GM12892 (cell line): ENCODE measurements at places on chromosomes 16 and 17.

DNA sequence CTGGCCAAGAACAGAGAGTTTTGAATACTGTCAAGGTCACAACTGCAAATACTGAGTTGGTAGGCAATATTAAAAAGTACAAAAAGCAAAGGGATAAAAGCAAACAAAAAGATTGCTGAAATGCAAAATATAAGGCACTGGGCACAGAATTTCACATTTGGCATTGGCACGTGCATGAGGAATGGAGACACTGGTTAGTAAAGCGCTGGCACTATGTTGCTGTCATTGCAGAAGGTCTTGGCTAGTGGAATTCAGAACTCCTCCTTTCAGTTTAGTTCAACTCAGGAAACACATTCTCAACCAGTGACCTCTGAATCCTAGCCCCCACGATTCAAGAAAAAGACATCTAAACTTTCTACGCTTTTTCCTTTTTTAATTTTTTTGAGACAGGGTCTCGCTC is 111.8 kb upstream of the PSMD7 start:
- DNase-seq = no peak

- DNase-seq = no peak
These were observed 17.2 kb upstream of the ALOX15 start for GRCh38 chr17:4658478-4659305.

- DNase-seq = no peak
These were observed 85.8 kb downstream of the HIC1 start for GRCh38 chr17:2140683-2141082.

- no peak for DNase-seq
These were observed 31.9 kb downstream of the PDIA2 start for GRCh38 chr16:314795-315299.

DNA sequence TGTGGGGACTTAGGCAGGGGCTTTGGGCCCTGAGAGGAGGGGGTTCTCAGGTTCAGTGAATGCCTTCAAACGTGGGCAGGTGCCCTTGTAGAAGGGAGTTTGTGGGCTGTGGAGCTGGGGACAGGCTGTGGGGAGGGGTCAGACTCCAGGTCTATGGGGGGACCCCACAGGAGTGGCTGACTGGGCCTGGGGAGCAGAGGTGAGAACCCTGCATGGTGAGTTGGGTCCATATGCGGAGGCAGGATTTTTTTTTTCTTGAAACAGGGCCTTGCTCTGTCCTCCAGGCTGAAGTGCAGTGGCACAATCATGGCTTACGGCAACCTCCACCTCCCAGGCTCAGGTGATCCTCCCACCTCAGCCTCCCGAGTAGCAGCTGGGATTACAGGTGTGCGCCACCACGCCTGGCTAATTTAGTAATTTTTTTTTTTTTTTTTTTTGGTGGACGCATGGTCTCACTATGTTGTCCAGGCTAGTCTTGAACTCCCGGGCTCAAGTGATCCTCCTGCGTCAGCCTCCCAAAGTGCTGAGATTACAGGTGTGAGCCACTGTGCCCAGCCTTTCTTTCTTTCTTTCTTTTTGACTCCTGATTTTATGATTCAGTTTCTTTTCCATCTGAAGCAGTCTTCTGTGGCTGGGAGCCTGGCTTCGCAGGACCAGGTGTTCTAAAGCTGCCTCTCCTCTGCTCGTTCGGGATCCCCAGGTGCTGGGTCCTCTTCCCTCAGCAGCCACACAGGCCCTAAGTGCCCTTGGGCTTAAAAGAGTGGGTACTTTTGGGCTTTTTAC is 19.0 kb upstream of the ADCY7 start:
- no peak for DNase-seq

GRCh38 chr16:71351558-71351901 is 7.0 kb upstream of the CALB2 start:
- no peak for DNase-seq

- DNase-seq = no peak
These were observed 54.9 kb upstream of the NACA2 start for GRCh38 chr17:61645920-61646319.

GRCh38 chr16:83051451-83051850 is 424.7 kb downstream of the CDH13 start:
- no peak for DNase-seq

DNA sequence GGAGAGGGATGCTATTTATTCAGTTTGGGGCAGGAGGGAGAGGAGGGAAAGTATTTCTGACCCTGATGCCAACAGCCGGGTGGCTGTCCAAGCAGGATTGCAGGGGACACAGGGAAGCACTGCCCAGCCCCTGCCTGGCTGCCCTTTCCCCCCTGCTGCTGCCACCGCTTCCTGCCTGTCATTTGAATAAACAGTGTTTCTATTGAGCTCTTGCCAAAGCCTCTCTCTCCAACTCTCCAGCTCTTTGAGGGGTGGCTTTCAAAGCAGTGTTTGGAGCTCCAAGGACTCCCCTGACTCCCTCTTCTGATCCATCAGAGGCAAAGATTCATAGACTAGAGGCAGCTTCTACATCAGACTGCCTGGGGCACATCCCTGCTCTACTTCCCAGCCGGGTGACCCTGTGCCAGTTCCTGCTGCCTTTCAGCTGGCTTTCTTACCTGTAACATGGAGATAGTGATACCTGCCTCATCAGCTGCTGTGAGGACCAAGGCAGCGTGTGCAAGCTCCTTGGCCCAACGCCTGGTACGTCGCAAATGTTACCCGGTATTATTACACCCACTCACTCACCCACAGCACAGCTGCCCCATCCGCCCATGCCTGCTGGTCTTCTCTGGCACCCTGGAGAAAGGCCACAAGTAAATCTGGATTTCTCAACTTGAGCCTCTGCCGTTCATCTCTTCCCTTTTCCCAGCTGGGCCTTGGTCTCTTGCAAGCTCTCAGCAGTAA is 9.5 kb downstream of the PROCA1 start:
- DNase-seq = no peak

- peak; percentile 66 for DNase-seq
These were observed 42.1 kb upstream of the BHLHA9 start for GRCh38 chr17:1227917-1228780.

DNA sequence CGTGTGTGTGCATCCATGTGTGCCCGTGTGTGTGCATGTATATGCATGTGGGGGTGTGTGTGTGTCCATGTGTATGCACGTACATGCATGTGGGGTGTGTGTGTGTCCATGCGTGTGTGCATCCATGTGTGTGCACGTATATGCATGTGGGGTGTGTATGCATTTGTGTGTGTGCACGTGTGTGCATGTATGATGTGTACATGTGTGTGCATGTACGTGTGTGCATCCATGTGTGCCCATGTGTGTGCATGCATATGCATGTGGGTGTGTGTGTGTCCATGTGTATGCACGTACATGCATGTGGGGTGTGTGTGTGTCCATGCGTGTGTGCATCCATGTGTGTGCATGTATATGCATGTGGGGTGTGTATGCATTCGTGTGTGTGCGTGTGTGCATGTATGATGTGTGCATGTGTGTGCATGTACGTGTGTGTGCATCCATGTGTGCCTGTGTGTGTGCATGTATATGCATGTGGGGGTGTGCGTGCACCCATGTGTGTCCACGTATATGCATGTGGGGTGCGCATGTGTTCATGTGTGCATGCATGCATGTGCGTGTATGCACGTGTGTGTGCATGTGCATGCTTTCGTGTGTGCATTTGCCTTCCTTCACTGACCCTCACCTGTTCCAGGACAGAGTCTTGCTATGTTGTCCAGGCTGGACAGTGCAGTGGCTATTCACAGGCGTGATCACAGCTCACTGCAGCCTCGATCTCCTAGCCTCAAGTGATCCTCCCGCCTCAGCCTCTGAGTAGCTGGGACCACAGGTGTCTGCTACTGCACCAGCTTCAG is 129.6 kb upstream of the TNRC6C start:
- no peak for DNase-seq

DNA sequence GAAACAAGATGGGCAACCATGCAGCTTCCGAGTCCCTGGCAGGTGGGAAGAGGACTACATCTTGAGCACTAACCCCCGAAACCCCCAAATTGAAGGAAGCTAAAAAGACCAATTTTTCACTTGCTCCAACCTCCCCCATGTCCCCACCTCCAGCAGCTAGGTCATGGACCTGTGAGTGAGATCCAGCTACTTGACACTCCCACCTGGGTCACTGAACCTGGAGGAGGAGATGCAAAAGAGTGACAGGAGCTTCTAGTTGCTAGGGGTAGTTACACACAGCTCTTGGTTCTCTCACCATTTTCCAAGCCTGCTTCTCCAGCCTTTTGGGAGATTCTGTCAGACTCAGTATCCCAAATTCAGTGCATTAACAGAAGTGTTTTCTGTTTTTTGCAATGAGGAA is 11.2 kb downstream of the PDZD9 start:
- no peak for DNase-seq

DNA sequence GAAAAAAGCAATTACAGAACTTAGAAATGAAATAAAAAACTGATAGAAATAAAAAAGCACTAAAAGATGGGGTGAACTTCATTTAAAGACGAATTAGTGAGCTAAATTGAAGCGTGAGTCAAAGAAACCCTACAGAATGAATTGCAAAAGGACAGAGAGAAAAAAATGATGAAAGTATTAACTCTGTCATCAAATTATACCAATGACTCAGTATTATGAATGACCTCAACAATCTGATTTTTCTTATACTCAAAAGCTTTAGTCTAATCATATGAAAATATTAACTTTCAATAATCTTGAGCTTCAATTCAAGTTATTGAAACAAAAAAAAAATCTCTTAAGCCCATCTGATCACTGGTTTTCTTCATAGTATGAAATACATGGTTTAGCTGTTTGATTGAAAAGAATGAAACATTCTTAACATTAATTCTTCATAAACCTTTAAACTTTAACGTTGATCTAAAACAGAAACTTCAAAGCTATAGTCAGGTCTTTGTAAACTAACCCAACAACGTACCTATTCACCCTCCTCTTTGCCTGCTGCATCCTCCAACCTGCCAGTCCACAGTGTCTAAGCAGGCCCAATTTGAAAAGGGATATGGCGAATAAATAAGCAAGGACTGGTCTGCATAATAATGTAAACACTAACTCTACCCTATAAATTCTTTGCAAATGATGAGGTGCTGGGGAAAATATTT is 6.6 kb downstream of the ABCA5 start:
- no peak for DNase-seq

- no peak for DNase-seq
These were observed 5.3 kb upstream of the C16orf74 start for GRCh38 chr16:85755929-85756768.

DNA sequence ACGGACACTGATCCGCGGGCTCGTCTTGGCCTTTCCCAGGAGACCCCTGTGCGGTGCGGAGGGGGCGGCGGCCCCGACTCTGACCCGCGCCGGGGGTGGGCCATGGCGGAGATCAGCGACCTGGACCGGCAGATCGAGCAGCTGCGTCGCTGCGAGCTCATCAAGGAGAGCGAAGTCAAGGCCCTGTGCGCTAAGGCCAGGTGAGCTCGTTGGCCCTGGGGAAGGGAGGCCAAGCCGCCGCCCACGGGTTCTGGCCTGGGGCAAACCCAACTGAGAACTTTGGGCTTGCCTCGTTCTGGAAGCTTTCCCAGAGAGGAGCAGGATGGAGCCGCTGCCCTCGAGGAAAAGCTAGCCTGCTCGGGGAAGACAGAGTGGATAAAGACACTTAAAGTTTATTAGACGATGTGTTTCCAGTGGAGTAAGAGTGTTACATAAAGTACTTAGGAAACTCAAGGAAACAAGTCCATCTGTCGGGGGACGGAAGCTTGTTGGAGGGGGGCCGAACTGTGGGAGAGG is 540 bp downstream of the PPP4C start:
- DNase-seq = no peak

- DNase-seq = no peak
These were observed 29.9 kb downstream of the YPEL2 start for GRCh38 chr17:59361386-59361785.

- DNase-seq = no peak
These were observed 45.4 kb downstream of the WSB1 start for GRCh38 chr17:27339198-27339835.

- DNase-seq = no peak
These were observed 13.2 kb downstream of the SDK2 start for GRCh38 chr17:73630965-73631595.

- no peak for DNase-seq
These were observed 1253.7 kb upstream of the CDH8 start for GRCh38 chr16:63289834-63290460.

GRCh38 chr17:68820825-68821481 is 134.2 kb downstream of the ABCA8 start:
- no peak for DNase-seq

DNA sequence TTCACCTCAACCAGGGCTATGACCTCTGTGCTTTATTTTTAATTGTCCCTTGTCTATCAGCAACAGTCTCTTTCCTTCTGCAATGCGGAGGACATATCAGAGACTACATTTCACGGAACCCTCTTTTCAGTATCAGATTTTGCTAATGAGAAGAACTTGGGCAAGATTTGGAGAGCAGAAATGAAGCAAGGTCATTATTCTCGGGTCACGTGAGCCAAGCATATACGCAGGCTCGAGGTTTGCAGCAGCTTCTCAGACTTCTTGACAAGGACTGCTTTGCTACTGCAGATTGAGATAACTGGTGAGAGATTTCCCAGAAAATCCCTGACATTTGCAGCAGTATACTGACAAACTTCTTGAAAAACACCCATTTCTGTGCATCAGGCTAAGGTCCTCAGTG is 30.4 kb downstream of the ABCA10 start:
- DNase-seq = no peak

DNA sequence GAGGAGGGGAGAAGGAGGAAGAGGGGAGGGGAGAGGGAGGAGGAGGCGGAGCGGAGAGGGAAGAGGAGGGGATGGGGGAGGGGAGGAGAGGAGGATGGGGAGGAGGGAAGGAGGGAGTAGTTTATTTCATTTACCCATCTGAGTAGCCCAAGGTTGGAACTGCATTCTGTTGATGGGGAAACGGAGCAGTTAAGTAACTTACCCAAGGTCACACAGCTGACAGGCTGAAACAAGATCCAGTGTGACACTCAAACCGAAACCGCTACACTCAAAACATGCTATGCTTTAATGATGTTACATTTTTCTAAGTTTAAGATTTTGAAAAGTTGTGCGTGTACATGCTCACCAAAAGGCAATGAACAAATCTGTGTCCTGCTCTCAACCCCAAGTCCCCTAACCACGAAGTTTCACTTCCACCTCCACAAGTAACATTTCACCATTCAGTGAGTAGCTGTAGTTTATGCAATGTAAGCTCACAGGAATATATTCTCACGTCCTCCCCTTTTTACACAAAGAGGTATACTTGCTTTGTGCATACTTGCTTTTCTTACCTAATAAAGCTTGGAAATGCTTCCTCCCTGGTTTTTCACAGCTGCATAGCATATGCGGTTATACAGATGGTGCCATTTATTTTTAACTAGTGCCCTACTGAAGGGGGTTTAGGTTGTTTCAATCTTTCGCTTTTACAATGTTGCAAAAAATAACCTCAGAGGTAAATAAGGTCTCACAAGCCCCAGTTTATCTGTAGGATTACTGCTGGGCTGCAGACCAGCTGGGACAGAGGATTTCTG is 275.3 kb downstream of the PARN start:
- DNase-seq = no peak

- no peak for DNase-seq
These were observed 24.9 kb downstream of the COPZ2 start for GRCh38 chr17:48012654-48013053.

GRCh38 chr17:46086821-46087220 is 87.8 kb downstream of the STH start:
- DNase-seq = no peak
